ENCODE measurements at places on chromosomes 5 and 9.

DNA sequence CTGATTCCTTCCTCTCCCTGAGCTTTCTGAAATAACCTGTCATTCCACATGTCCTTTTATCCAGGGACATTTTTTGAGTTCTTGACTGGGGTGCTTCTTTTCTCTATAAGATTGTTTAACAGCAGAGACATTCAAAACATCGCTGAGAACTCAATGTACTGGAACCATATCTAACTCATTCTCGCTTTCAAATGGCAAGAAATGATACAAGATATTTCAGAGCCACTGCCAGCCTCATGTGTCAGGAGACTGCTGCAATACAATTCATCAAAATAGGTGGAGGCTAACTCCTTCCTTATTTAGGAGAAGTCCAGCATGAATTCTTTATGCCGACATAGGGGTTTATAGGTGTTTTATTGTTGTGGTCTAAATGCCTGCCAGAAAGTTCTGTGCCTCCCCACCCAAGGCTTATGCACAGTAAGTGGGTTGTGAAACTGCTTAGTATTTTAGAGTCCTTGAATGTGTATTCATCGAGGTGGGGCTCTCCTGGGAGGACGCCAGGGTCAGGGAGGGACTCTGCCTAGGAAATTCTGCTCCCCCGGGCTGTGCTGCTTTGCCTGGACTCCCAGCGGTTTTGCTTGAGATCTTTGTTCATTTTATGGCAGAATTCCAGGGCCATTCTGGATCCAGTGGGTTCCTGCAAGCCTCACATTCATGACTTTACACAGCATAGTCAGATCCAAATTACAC lies 53.9 kb downstream of the ZNF474 start:
- DNase-seq: peak; percentile 87

DNA sequence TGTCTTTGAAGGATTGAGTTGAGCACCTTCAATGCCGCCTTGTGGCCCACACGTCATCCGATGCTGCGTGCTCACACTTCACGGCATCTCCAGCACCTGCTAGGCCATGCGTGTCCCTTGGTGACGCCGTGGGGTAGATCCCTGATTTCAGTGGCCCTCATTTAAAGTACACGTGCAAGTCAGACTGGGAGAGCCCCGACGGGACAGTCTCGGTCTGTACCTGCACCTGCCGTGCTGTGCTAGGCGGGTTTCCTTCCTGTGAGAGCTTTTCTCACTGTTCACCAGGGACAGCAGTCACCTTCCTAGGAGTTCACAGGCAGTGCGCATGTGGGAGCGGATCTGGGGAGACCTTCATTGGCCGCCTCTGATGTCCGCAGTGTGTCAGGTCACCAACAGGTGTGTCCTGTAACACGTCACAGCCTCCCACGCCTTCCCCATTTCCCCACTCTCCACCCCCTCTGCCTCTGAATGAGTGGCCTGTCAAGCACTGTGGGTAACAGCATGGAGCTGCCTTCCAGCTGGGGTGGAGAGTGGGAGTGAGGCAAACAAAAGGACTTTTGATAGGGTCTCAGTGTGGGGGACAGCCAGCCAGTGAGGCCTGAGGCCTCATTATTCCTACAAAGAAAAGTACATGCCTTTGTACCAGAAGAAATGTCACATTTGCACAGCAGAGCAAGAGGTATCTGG lies 236.4 kb downstream of the FANCC start:
- no peak for DNase-seq

DNA sequence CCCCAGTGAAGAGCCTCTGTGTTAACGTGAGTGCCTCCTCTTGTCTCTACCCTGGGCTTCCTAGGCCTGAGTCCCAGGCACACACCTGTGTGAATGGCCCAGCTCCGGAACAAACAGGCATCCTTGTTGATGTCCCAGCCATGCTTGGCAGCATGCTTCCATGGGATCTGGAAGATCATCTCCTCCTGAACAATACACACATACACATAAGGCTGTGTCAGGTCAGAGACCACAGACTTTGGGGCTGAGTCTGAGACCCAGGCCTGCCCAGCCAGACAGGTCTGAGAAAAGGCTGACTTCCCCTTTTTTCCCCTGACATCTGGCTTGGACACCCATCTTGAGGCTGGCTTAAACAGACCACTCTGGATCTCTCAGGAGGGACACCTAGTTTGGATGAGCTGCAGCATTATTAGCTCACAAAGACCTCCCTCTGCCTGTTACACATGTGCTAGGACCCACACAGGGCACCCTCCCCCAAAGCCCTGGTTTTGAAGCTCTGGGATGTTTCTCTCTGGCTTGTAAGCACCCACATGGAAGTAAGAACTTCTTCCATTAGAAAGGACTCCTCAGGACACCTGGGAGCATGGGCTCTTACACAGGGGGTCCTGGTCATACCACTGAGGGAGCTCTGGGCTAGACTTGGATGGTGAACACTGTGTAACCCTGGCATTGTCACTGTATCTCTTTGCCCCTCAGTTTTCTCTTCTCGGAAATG lies 2.6 kb downstream of the IRF1 start:
- DNase-seq: no peak

DNA sequence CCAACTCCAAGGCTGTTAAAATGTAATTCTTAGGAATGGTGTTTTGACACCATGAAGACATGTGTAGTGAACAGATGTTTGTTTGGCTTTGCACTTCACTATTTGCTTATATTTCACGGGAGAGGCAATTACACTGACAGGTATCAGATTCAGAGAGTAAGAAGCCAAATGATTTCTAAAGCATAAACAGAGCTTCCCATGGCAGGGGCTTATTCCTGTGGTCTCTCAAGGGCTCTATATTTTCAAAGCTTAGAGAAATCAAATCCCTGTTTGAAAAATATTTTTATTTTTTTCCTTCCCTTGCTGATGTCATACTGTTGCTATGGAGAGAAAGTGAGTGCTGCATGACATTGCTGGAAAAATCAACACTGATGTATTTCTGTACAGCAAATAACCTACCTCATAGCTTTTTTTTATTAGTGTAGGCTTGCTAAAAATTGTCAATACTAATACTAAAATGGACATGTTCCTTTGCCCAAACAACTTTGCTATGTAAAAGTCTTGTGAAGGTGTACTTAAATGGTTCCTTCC lies 161.4 kb downstream of the GIN1 start:
- peak; percentile 38 for DNase-seq

- DNase-seq: no peak
Measured at GRCh38 chr9:109206670-109207069, 39.6 kb upstream of the FRRS1L start.

DNA sequence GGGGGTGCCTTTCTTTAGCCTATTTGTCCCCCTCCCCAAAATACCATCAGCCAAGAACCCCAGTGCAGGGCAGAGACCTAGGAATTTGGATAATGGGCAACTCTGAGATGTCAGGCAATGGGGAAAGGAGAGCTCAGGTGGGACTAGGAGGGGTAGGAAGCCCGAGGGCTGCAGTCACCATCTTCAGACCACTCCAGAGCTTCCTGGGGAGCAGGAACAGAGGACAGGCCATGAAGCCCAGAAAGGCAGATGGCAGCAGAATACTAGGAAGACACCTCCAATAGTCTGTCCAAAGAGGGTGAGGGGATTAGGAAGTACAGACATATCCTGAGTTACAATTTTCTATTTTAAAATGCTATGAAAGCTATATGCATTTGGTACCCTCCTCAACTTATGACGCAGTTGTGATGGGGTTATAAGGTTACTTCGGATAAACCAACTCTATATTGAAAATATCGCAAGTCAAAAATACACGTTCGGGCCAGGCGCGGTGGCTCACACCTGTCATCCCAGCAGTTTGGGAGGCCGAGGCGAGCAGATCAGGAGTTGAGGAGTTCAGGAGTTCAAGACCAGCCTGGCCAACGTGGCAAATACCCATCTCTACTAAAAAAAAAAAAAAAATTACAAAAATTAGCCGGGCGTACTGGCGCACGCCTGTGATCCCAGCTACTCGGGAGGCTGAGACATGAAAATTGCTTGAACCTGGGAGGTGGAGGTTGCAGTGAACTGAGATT lies 34.6 kb upstream of the IL17B start:
- peak; percentile 15 for DNase-seq

GRCh38 chr5:93790401-93790800 lies 49.0 kb upstream of the POU5F2 start:
- DNase-seq: no peak

DNA sequence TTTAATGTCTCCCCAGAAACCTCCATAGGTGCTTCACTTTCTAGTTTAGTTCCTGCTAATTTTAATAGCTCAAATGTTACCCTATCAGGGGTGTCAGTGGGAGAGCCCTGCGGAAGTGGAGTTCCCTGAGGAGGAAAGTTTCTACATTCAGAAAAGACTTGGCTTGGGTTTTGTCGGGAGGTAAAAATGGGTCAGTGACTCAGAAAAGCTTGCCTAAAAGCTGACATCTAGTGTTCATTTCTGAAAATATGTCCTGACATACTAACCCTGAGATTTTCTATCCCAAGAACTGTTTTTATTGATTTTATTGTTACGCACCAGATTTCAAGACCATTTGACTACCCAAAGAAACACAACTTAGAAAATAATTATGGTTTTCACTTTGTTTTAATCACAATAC lies 40.9 kb upstream of the GLDC start:
- no peak for DNase-seq

DNA sequence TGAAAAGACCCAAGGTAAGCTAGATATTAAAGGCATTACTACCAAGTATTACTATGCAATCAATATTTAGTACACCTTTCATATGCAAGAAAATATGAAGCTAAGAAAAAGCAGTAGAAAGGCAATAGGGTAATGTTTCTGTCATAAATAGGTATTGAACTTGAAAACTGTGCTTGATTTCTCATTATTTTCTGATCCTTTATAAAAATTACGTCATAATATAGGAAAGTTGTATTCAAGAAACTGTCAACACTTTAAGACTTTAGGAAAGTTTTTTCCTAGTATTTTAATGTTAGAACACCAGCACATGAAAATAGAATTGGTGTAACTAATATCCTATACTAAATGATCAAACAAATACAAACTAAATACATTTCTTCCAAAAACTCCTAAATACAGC lies 133.2 kb downstream of the EDIL3 start:
- no peak for DNase-seq

DNA sequence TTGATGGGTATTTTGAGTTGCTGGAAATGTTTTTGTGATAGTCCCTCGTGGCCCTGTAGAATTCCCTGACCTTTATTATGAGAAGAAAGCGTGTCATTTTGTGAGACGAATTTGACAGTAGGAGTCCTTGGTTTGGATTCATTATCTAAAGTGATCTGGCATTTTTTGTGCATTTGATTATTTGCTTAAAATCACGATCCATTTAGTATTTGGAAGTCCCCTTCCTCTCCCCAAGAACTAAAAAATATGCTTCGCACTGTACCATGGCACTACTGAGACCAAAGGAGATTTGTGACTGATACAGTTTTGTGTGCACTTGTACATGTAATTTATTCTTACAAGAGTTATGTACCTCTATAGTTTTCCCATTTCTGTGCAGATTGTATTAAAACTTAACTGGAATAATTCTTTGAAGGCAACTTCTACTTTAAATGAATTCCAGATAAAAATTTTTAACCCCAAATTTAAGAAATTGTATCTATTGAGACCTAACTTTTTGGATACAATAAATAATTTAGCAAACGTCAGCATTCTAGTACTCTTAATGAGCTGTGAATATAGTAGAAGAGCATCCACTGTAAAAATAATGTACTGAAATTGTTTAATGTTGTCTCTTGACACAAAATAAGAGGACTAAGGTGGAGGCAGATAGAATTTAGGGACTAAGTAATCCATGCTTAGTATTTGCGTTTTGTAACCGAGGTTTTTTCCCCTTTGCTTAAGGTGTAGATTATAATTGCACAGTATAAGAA lies 2.1 kb downstream of the MAP3K1 start:
- no peak for DNase-seq

DNA sequence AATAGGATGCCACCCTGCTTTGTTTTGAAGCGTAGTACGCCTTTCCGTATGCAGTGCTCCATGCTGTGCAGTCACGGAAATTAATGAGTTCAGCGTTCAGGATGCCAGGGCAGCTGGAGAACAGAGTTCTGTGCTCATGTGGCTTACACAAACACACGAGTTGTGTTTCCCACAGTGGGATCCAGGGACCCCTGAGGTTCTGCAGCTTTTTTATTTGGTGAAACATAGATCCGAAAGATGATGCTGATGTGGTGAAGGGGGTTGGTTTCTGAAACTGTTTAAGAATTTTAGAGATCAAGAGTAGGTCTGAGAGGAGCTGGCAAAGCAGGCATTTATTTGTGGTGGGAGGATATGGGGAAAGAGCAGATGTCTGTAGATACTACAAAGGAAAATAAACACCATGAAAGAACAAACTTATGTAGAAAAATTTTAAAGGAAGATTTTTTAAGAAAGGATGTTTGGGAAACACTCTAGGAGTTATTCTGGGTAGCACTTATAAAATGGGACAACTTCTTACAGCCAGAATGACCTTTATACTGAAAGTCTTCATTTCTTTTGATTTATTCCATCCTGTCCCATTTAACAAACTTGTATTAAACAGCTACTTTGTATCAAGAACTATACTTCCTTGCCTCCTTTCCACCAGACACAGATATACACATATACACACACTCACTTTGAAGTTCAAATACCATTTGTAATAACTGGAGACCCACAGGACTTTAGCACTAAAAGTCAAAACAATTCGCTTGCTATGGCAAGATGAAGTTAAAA lies 52.7 kb downstream of the ITGA1 start:
- DNase-seq: peak; percentile 63

DNA sequence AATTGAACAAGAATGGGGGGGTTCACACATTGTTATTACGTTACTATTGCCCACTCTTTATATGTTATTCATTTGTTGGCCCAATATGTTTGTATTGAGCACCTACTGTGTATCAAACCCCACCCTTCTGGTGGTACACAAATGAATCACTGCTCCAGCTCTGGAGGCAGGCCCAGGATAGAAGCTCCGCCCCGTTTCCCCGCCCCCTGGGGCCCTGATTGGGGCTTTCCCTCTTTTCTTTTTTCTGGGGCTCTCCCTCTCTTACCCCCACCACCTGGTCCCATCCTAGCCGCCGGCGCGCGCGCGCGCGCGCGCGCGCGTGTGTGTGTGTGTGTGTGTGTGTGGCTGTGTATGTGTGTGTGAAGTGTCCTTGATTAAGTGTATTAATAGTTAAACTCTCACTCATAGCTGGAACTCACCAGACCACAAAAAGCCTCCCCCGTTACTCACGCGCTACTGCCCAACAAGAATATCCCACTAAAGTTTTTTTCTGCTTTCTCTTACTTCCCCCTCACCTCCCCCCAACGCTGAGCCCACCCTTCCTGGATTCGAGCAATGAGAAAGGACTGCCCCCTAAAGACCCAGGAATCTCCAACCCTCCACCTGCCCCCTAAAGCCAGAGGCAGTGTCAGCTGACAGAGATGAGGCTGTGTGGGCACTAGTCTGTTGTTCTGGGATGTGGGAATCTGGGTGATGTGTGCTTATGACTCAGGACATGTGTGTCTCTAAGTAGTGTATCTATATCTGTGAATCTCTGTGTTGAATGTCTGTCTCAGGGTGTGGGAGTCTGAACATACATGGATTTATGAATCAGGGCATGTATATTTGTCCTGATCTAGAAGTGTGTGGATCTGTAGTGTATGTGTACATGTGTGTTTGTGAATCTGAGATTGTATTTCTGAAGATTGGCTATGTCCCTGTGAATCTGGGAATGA lies 4.0 kb downstream of the CXXC5 start:
- peak; percentile 89 for DNase-seq

- no peak for DNase-seq
Measured at GRCh38 chr5:168211245-168211644, 80.2 kb upstream of the WWC1 start.

- peak; percentile 96 for DNase-seq
Measured at GRCh38 chr9:114397848-114398605, 10.2 kb upstream of the AKNA start.

- peak; percentile 34 for DNase-seq
Measured at GRCh38 chr5:113663879-113664541, 150.5 kb downstream of the YTHDC2 start.

Measured in fibroblast of skin of scalp (primary cell).